HCT116 (cell line): ENCODE measurements at places on chromosomes 11 and 22. TPM values are rescaled to one million over a fixed set of nuclear protein-coding genes. Genes with fewer than 3 reads are reported as not detected.
A peak's percentile ranks its signal among the peaks of the same experiment; 100 is the strongest.

DNA sequence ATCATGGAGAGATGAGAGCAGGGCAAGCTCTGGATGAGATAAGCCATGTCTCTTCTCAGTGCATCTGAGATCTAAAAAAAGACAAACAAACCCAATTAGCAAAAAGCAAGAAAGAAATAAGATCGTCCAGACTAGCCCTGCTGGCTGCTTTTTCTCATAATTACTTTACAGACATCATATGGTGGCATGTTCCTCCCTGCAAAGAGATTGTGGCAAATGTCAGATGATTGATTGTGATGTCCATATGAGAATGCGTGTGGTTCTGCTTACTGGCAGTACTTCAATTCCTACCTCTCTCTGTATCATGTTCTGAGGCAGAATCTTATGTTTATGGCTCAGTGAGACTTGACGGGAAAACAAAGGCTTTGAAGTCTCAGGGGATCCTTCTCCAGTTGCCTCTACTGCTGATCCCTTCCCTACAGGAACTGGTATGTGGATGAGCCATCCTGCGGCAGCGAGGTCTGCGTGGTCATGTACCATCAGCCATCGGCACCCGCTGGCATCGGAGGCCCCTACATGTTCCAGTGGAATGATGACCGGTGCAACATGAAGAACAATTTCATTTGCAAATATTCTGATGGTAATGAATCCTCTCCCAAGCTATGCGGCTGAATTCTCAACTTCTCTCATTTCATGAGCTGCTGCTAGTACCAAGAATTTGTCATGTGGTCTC is 8.8 kb downstream of the LAYN start:
- DNase-seq, result no peak

Gene MAJIN
- total RNA-seq, result not detected

GRCh38 chr11:75344761-75345454 is 6.6 kb downstream of the ARRB1 start:
- DNase-seq, result no peak

GRCh38 chr11:86632499-86633269 is 39.7 kb downstream of the ME3 start:
- DNase-seq, result peak; percentile 68

DNA sequence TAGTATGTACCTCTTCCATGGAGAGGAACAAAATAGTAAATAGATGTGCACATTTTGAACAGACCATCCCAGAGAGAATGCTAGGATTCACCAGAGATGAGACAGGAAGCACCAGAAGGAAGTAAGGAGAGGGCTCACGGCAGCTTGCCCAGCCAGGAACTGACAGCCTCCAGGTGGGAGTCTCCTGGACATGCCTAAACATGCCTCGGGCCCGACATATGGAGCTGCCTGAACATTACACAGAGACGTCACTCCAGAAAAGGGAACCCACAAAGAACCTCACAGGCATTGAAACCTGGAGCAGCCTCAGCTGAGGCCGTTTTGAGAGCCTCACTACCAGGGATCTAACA is 67.4 kb downstream of the BRD1 start:
- no peak for DNase-seq

Gene YPEL4
- total RNA-seq, result 0.32 TPM
